ENCODE measurements at places on chromosomes 6 and 20. TPM values are rescaled to one million over a fixed set of nuclear protein-coding genes. Genes with fewer than 3 reads are reported as not detected.

E2F1 gene
- polyA plus RNA-seq: 1.6 TPM

PRND gene
- polyA plus RNA-seq: not detected

FAM110A gene
- polyA plus RNA-seq: 3.1 TPM

KCNB1 gene
- under 0.01 TPM for polyA plus RNA-seq

HMGN3 gene
- polyA plus RNA-seq: 131 TPM

GATA5 gene
- 3.5 TPM for polyA plus RNA-seq

ARMH2 gene
- polyA plus RNA-seq: not detected

SPINT3 gene
- not detected for polyA plus RNA-seq

FAM184A gene
- polyA plus RNA-seq: 1.9 TPM

PARD6B gene
- 2.1 TPM for polyA plus RNA-seq

CLPSL2 gene
- not detected for polyA plus RNA-seq

PHIP gene
- polyA plus RNA-seq: 10.5 TPM

GDAP1L1 gene
- not detected for polyA plus RNA-seq

PFDN4 gene
- polyA plus RNA-seq: 68.8 TPM

PACRG gene
- polyA plus RNA-seq: not detected

ERVFRD-1 gene
- polyA plus RNA-seq: not detected

CYP39A1 gene
- polyA plus RNA-seq: 5.1 TPM

IRAK1BP1 gene
- 1.3 TPM for polyA plus RNA-seq

TRIM10 gene
- polyA plus RNA-seq: not detected

SLC13A3 gene
- polyA plus RNA-seq: 1.8 TPM

GMEB2 gene
- polyA plus RNA-seq: 3.9 TPM

TGM3 gene
- 0.72 TPM for polyA plus RNA-seq

LAMA5 gene
- polyA plus RNA-seq: 345 TPM

PGC gene
- 2.5 TPM for polyA plus RNA-seq

POM121L2 gene
- polyA plus RNA-seq: not detected

CST7 gene
- polyA plus RNA-seq: 3.9 TPM

SLC35D3 gene
- polyA plus RNA-seq: not detected
